ENCODE measurements at places on chromosomes 5 and 9. TPM values are rescaled to one million over a fixed set of nuclear protein-coding genes. Genes with fewer than 3 reads are reported as not detected.

The SLC25A2 gene
- not detected for total RNA-seq

The ITK gene
- 2.6 TPM for total RNA-seq

The SEMA5A gene
- 40.2 TPM for total RNA-seq

The ISL1 gene
- total RNA-seq = 2.9 TPM

The BBLN gene
- 129 TPM for total RNA-seq

The SCGB3A2 gene
- not detected for total RNA-seq

The CLTA gene
- total RNA-seq = 86.7 TPM

The GMCL2 gene
- not detected for total RNA-seq

The RLN1 gene
- not detected for total RNA-seq

The FAM78A gene
- total RNA-seq = under 0.01 TPM

The ANP32B gene
- 65.9 TPM for total RNA-seq

The ITGA2 gene
- total RNA-seq = 4.4 TPM

The TBC1D13 gene
- 17.5 TPM for total RNA-seq

The FAM151B gene
- total RNA-seq = 1.6 TPM

The ZNF879 gene
- 1.6 TPM for total RNA-seq

The RABEPK gene
- total RNA-seq = 6.7 TPM

The RECK gene
- 2.6 TPM for total RNA-seq

The PLAC8L1 gene
- not detected for total RNA-seq

The FOXD4L4 gene
- total RNA-seq = 0.52 TPM

The C5orf52 gene
- not detected for total RNA-seq

The CYLC2 gene
- not detected for total RNA-seq

The PCDHB14 gene
- total RNA-seq = 3.4 TPM

The MARVELD2 gene
- total RNA-seq = 19.7 TPM

The NUTM2F gene
- total RNA-seq = not detected

The TRPM6 gene
- total RNA-seq = 0.33 TPM

The LMNB1 gene
- total RNA-seq = 1.3 TPM

The IFNB1 gene
- total RNA-seq = not detected

The SLC6A19 gene
- 1.3 TPM for total RNA-seq

The GRM6 gene
- not detected for total RNA-seq

The OTP gene
- not detected for total RNA-seq

The RNF208 gene
- 14.5 TPM for total RNA-seq

The PRUNE2 gene
- 3.9 TPM for total RNA-seq

The DMRT3 gene
- total RNA-seq = not detected

The CMYA5 gene
- 3.3 TPM for total RNA-seq

Data from body of pancreas (tissue), 4 donors.